ENCODE measurements at places on chromosomes 4 and X. TPM values are rescaled to one million over a fixed set of nuclear protein-coding genes. Genes with fewer than 3 reads are reported as not detected.

Gene TFE3
- 8.9 TPM for total RNA-seq

Gene NDP
- total RNA-seq, result 24.3 TPM

Gene ZFP42
- not detected for total RNA-seq

Gene CT47B1
- total RNA-seq, result not detected

Gene TEX28
- total RNA-seq, result not detected

Gene GAGE13
- not detected for total RNA-seq

Gene RHOXF2B
- total RNA-seq, result not detected

Gene SPACA5
- 0.25 TPM for total RNA-seq

Gene PARM1
- total RNA-seq, result 6.9 TPM

Gene MAP3K15
- 0.74 TPM for total RNA-seq

Gene NELFA
- total RNA-seq, result 12.3 TPM

Gene IGBP1
- total RNA-seq, result 70.6 TPM

Gene PPBP
- total RNA-seq, result 2.0 TPM

Gene SLC9B1
- 6.4 TPM for total RNA-seq

Gene SLC16A2
- 16.2 TPM for total RNA-seq

Gene GSX2
- total RNA-seq, result 1.7 TPM

Gene C4orf36
- 2.2 TPM for total RNA-seq

Gene MAP7D2
- total RNA-seq, result 9.3 TPM

Gene RHOH
- 0.25 TPM for total RNA-seq

Gene TECRL
- total RNA-seq, result not detected

Gene ZFP92
- 0.98 TPM for total RNA-seq

Gene OR13H1
- not detected for total RNA-seq

Gene TRIM60
- not detected for total RNA-seq

Gene TIMP1
- total RNA-seq, result 4.7 TPM

Gene PAK3
- 85.8 TPM for total RNA-seq

Gene GJB1
- total RNA-seq, result under 0.01 TPM

Gene CSAG1
- total RNA-seq, result not detected

Gene MMRN1
- total RNA-seq, result 2.7 TPM

Gene POLR2B
- 179 TPM for total RNA-seq

Gene CNKSR2
- 138 TPM for total RNA-seq

Gene SRPX
- 2.0 TPM for total RNA-seq

Gene HSD17B13
- under 0.01 TPM for total RNA-seq

Gene SPIN2A
- total RNA-seq, result 0.74 TPM

Gene PIN4
- 18.9 TPM for total RNA-seq

Gene SSX2B
- not detected for total RNA-seq

Gene CXorf49
- total RNA-seq, result not detected

Gene SUPT20HL2
- total RNA-seq, result not detected

Gene OFD1
- 18.2 TPM for total RNA-seq

Gene CLDN34
- not detected for total RNA-seq

Gene GIMD1
- not detected for total RNA-seq

Gene GABRG1
- total RNA-seq, result 21.9 TPM

Gene CDX4
- not detected for total RNA-seq

Gene PHKA2
- 16.2 TPM for total RNA-seq

Gene PAGE1
- total RNA-seq, result 0.49 TPM

Gene ACE2
- total RNA-seq, result 0.49 TPM

Gene GABRQ
- 1.2 TPM for total RNA-seq

Gene TEX11
- total RNA-seq, result under 0.01 TPM

Gene TSPYL2
- 8.4 TPM for total RNA-seq

Gene GPRASP1
- total RNA-seq, result 30.0 TPM

Gene NFKB1
- 6.9 TPM for total RNA-seq

Gene PDLIM3
- 12.3 TPM for total RNA-seq

Gene NPY1R
- 129 TPM for total RNA-seq

Gene CT45A3
- total RNA-seq, result not detected

Gene BEND2
- under 0.01 TPM for total RNA-seq

Gene SPANXD
- not detected for total RNA-seq

Gene SPANXN4
- not detected for total RNA-seq

Measured in temporal lobe (tissue), 4 donors.